Hepatic stellate cell (primary cell): ENCODE measurements at places on chromosomes 12 and 14.
A peak's percentile ranks its signal among the peaks of the same experiment; 100 is the strongest.

DNA sequence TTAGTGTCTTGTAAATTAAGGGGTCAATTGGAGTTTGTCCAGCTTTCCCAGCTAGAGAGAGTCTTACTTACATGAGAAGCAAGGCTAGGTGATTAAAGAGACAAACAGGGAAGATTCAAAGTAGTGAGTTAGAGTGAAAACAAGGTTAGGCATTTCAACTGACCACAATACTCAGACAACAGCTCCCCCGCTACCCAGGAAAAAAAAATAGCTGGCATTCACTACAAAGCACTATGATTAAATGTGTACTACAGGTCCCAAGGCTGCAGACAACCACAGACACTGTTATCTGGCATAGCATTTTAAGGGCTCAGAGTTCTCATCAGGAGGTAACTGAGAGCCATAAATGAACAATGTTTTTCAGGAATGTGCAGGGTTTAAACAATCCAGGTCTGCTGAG lies 680.9 kb downstream of the TMEM121 start:
- no peak for DNase-seq

DNA sequence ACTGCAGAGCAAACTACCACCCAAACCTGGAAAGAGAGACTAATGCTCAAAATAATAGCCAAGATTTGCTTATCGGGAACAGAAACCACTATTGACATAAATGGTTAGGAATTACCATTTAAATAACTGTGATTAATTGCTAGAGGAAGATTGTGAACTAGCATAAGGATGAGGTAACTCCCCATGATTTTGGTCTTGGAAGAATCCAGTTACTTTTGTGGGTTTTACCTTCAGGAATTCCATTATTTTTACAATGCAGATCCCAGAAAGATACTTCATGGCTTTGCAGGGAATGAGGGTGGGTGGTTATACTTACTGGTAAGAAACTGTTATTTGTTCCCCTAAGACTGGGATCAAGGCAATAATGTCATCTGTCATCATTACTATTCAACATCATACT lies 652.9 kb upstream of the FLRT2 start:
- DNase-seq: no peak

DNA sequence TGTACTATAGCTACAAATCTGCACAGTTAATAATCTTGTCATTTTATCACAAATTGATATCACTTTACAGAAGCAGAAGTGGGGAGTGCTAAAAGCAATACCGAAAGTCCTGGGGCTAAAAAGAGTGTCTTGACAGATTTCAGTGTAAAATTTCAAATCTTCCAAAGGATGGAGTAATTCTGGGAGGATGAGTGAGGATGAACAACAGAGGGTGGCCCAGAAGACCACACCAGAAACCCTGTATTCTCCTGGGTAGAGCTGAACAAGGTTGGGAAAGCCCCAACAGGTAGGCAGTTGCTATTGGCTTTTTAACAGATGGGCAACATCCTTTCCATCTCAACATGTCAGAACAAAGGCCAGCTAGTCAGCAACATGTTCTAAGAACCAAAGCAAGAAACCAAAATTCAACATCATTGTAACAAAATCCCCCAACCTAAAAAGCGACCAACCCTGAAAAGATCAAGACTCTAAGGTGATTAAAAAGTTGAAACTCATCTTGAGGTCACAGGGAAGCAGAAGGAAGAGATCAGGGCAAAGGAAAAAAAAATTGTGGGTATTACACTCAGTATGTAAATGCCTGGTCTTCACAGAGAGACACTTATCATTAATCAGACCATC lies 38.8 kb downstream of the CBX5 start:
- no peak for DNase-seq

GRCh38 chr14:68153275-68153674 lies 333.7 kb downstream of the RAD51B start:
- no peak for DNase-seq

DNA sequence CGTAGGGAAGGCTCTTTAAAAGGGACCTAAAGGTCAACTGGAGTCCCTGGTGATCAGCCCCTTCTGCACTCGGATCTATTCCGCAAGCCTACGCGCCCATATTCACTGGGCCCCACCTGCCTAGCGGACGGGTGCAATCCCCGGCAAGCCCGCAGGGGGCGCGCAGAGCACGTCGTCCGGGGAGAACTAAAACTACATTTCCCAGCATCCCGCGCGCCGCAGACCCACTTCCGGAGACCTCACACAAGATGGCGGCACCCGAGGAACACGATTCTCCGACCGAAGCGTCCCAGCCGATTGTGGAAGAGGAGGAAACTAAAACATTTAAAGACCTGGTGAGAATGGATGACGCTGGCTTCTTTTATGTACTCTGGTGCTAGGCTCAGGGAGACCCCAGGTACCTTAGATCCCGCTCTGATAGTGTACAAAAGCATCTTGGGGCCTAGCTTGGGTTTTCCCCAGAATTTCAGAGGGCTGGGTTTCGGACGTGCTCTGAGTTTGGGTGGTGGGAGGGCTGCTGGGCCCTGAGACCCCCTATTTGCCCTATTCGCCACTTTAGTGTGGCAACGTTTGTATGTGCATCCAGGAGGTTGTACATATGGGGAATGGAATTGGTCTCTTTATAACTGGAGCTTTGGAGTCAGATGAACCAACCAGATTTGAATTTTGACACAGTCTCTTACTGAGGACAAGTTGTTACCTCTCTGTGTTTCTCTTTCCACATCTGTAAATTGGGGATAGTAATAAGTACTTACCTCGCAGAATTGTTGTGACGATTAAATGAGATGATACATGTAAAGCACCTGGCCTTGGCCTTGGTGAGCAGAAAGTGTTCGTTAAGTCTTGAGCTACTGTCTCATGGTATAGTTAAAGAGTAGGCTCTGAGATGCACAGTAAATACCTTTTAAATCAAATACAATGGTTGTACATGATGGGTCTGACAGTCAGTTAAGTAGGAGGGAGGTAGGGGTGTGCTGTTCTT lies at the start of gene DDX47:
TSS of gene DDX47 (plus strand) at position 227 of the 982 bp plus-strand sequence. CDS start at position 249, 22 bp downstream.
- DNase-seq: peak; percentile 83

GRCh38 chr12:77045183-77045582 lies 20.2 kb downstream of the E2F7 start:
- no peak for DNase-seq

GRCh38 chr12:121767525-121768016 lies 25.9 kb downstream of the RHOF start:
- DNase-seq: peak; percentile 84

GRCh38 chr12:101040936-101041335 lies 169.1 kb downstream of the SLC5A8 start:
- no peak for DNase-seq

- DNase-seq: no peak
These were observed 49.2 kb downstream of the ACACB start for GRCh38 chr12:109165599-109165998.

GRCh38 chr12:44336577-44336976 lies 500.7 kb downstream of the TMEM117 start:
- DNase-seq: no peak

DNA sequence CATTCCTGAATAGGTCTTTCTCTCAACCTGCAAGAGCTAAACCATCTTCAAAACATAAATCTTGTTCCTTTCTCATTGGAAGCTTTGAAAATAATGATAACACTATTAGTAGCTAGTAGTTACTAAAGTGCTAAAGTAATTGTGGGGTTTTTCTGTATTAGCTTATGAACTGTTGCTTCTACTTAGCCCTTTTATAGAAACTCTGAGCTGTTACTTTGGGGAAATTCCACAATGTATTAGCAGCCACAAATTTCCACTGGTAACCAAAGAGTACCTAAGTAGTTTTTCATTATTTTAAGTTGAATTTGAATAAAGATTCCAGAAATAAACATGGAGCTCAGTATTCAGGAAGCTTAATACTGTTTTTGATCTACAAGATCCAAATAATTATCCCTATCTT lies 6.4 kb upstream of the MAPK1IP1L start:
- DNase-seq: no peak

- DNase-seq: no peak
These were observed 2.0 kb downstream of the HOXC5 start for GRCh38 chr12:54034785-54035310.

DNA sequence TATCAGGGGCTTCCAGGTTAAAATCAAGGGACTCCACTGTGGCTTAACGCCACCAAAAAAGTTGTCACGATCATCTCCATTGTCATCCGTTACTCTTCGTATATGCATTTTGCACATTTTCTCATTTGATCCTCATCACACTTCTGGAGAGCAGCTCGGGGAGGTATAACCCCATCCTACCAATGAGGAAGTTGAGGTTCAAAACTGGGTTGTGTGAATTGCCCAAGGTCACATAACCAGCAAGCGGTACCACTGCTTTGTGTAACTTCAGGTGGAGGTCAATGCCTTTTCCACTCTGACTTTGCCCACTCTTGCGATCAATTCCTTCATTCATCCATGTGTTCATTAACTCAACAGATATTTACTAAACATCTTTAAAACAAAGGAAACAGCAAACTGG lies 71.1 kb upstream of the CCND2 start:
- DNase-seq: no peak

GRCh38 chr12:894226-894625 lies 55.3 kb downstream of the RAD52 start:
- DNase-seq: no peak

DNA sequence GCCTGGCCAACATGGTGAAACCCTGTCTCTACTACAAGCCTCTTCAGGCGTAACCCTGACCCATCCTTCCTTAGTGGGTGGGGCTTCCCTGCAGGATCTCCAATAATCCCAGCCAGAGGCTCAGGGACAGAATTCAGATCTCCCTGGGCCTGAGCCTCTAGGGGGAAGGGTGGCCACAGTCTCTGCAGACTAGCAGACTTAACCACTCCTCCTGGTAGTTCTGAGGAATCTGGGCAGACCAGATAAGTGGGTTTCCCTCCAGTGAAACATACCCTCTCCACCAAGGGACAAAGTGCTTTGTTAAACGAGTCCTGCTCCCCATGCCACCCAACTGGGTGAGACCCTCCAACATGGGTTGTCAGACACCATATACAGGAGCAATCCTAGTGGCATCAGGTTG lies 36.6 kb upstream of the TRIM9 start:
- no peak for DNase-seq

GRCh38 chr12:94265966-94266745 lies 117.8 kb downstream of the PLXNC1 start:
- DNase-seq: no peak

DNA sequence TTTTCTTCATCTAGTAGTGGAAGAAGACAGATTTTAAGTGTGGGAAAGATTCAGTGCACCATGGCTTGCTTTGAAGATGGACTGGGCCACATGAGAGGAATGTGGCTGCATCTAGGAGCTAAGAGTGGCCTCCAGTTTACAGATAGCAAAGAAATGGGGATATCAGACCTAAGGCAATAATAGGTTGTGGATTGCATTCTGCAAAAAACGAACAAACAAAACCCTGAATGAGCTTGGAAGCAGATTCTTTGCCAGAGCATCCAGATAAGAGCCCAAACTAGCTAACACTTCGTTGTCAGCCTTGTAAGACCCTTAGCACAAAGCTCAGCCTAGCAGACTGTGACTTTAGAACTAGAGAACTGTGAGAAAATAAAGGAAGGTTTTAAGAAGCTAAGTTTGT lies 9.6 kb downstream of the ATXN7L3B start:
- DNase-seq: no peak

DNA sequence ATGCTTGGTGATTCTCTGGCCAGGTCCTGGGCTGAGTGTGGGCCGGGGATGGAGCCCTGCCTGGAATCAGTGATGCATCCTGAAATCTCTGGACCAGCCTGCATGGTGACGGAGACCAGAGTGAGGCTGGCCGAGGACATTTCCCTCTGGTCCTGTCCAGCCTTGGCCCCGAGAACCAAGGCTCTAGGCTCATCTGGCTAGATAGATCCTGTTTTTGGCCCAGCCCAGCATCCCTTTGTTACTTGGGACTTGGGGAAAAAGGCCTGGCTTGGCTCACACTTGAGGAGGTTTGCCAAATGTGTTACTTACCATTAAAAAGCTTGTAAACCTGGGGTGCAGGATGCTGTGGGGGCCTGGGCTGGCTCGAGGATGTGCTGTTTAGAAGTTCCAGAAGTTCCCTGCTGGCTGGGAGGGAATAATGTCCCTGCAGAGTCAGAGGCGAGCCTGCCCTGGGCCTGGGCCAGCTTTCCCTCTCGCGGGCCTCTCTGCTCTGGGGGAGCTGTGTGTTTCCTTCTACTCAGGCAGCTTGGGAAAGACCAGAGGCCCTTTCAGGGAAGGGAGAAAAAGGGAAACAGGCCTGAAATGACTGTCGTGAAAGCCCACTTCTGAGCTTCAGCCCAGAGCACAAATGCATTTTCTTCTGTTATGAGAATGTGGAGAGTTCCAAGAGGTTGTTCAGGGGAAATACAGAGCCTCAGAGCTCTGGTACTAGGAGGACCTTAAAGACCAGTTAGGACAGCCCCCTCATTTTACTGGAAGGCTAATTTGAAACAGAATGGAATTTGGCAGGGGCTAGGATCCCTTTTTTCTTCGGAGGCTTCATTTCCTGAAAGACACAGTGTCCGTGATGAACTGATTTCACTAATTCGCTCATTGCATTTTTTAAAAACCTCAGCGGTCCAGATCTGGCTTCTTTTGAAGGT lies 47.2 kb upstream of the CTDSP2 start:
- peak; percentile 80 for DNase-seq

GRCh38 chr14:106187216-106187615 lies 660.8 kb downstream of the TMEM121 start:
- no peak for DNase-seq

DNA sequence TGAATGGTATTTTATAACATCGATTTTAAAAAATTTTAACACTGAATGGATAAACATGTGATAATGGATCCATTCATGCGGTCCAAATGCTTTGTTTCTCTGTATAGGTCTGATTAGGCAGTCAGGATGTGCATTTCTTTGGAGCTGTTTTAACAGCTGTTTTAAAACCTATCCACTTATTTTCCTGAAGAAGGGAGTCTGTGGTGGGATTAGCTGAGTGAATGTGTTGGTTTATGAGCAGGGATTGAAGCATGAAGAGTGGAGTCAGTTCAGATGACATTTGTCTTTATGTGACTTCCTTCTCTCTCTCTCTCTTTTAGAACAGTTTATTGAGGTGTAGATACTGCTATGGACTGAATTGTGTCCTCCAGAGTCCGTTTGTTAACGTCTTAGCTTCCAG lies 37.7 kb downstream of the GLT8D2 start:
- no peak for DNase-seq

GRCh38 chr12:53338916-53339315 lies 2.8 kb upstream of the SP7 start:
- DNase-seq: no peak

DNA sequence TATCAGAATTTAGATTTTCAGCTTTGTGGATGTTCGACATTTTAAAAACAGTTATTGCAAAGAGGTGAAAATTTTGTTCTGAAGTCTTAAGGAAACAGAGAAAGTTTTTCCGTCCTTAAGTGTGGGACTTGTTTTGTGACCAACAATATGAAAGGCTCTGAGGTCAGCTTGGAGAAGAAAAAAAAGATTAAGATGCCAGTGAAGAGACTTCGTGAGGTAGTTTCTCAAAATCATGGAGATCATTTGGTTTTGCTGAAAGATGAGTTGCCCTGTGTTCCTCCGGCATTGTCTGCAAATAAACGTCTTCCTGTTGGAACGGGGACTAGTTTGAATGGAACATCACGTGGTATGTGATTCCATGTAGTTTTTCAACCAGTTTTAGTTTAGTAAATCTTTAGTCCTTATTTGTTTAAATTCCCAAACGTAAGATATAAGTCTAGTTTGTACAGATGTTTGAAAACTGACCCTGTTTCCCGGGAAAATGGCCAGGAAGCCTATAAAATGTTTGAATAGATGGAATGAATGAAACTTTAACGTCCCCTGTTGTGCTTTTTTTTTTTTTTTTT lies 682 bp downstream of the KIAA0586 start:
- DNase-seq: peak; percentile 25

- no peak for DNase-seq
These were observed 92.8 kb downstream of the OTOGL start for GRCh38 chr12:80192087-80192486.

GRCh38 chr14:100288382-100289185 lies 17.7 kb downstream of the SLC25A29 start:
- DNase-seq: no peak

GRCh38 chr14:22622255-22622654 lies 21.9 kb downstream of the OR6J1 start:
- no peak for DNase-seq
